Left forelimb (tissue), 1 donor: ENCODE measurements at places on chromosomes 5 and 9.

DNA sequence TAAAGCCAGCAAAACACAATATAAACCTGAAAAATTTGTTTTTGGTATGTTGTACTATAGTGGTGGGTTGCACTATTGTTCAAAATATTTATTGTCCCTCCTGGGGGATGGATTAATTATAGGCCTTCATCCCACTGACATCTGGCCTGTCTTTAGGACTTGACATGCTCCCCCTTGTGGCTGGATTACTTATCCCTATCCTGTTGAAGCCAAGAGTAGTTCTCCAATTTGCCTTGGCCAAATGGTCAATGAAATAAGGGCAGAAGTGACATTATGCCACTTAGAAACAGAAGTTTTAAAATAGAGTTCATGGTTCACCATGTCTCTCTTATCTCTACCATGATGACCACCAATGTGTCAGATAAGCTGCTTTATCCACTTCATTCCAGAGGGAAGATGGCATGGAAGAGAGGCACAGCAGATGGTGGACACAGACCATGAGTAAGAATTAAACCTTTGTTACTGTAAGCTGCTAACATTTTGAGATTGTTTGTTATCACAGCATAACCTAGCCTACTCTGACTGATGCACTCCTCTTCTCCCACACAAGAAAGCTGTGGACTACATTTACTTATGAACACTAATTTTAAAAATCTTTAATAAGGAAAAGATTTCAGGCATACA lies 29.2 kb upstream of the ARHGEF28 start:
- no peak for DNase-seq

DNA sequence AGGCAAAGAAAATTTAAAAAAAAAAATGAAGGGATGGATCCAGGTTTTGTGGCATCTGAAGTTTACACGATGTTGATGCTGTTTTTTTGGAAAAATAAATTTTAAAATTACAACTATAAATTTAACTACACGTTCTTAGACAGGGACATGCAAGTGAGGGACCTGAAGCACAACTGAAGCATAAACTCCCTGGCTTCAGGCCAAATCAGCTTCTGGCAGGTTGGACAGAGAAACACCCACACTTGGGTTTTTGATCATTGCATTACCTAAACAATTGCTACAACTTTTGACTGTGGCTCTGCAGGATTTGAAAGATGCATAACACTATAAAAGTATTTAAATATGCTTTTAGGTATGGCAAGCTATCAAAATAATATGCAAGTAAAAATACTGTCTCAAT lies 1318.3 kb upstream of the DMAC1 start:
- no peak for DNase-seq

GRCh38 chr5:172903790-172904189 lies 55.4 kb upstream of the RPL26L1 start:
- no peak for DNase-seq

DNA sequence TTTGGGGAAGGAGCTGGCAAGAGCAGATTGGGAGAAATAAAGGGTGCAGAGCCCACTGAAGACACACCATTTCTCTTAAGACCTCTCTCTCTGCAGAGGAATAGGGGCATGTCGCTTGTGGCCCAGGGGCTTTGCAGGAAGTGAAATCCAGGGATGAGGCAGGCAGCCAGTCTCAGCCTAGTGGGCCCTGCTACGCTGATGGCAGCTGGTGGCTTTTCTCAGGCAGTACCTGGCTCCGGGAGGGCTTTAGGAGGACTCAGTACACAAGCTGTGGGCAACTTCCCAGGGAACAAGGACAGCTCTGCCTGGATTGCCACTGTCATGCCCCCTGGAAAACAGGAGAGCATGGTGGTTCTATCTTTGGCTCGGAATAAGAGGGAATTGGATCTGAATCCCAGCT lies 76.2 kb upstream of the NEURL1B start:
- no peak for DNase-seq

- DNase-seq: no peak
These were observed 106.7 kb upstream of the PHYKPL start for GRCh38 chr5:178339272-178339671.

- no peak for DNase-seq
These were observed 38.4 kb upstream of the RXRA start for GRCh38 chr9:134287591-134288491.

DNA sequence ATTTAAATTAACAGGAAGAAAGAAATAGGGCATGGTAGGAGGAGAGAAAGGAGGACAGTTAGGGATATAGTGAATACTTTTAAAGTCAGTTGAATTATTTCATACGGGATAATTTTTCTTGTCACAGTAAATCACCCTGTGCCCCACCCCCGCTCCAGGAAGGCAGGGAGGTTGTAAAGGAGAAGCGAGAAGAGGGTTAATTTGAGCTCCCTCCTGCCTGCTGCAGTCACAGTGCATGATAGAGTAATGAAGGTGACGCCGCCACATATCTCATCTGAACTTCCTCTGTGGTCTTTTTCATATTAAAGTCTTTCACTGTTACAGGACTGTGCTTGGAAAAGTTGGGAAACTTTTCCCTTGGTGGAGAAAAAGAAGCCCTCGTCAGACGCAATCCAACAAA lies 896 bp upstream of the PCSK5 start:
- no peak for DNase-seq

GRCh38 chr9:101201630-101202029 lies 173.1 kb downstream of the PLPPR1 start:
- no peak for DNase-seq

DNA sequence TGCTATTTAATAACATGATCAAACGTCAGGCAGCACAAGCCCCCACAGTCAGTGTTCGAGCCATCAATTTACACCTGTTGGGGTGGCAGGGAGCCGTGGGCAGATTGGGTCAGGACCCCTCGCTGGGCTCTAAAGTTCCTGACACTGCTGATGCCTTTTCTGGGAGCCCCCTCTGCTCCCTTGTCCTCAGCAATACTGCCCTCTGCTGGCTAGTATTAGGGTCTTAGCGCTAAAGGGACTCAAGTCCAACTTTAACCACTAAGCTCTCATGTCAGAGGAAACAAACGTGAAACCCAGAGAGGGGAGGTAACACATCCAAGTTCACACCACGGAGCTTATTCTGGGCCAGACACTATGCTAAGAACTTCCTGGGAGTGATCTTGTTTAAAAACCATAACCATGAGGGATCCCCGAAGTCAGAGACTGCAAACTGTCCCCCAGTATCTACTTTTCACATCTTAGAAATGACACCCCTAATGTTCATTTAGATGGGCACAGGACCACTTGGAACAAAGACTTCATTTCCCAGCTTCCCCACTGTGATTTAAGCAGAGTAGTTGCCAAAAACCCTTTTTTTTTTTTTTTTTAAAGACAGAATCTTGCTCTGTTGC lies 20.4 kb downstream of the ANKS6 start:
- DNase-seq: no peak
